Stimulated activated CD4-positive, alpha-beta T cell treated with anti-CD3 and anti-CD28 coated beads, Interleukin-12 subunit alpha, Interleukin-12 subunit beta, amount 100 ng/mL, for 4 hours (primary cell): ENCODE measurements at places on chromosomes 4 and X.

GRCh38 chr4:47383829-47384427 is 79.6 kb downstream of the COMMD8 start:
- no peak for DNase-seq

DNA sequence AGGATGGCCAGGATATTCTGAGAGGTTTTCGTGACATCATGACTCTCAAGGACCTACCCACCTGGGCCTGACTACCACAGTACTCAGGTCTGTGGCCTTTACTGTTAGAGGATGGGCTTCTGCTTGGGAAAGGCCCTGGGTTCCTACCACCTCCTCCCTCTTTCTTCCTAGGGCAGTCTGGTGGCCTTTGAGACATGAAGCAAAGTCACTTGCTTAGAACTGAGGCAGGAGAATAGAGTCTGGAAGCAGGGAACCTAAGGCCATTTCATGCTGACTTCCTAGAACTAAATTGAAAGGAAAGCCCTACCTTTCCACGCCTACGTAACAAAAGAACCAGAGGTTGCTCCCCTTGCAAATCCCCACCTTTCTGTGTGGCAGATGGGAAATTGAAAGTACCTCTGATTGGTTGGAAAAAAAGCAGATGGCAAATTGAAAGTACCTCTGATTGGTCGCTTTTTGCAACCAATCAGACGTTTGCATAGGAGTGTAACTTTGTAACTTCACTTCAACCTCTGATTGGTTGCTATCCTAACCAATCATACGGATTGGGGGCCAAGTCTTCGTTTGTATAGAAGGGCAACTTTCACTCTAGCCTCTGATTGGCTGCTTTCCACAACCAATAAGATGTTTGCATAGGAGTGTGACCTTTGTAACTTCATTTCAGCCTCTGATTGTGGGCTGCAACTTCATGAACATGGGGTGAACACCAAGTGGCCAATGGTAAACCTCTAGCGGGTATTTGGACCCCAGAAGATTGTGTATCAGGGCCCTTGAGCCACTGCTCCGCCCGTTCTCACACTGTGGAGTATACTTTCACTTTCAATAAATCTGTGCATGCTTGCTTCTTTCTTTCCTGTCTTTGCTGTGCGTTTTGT is 9.9 kb upstream of the AKAP14 start:
- no peak for DNase-seq

DNA sequence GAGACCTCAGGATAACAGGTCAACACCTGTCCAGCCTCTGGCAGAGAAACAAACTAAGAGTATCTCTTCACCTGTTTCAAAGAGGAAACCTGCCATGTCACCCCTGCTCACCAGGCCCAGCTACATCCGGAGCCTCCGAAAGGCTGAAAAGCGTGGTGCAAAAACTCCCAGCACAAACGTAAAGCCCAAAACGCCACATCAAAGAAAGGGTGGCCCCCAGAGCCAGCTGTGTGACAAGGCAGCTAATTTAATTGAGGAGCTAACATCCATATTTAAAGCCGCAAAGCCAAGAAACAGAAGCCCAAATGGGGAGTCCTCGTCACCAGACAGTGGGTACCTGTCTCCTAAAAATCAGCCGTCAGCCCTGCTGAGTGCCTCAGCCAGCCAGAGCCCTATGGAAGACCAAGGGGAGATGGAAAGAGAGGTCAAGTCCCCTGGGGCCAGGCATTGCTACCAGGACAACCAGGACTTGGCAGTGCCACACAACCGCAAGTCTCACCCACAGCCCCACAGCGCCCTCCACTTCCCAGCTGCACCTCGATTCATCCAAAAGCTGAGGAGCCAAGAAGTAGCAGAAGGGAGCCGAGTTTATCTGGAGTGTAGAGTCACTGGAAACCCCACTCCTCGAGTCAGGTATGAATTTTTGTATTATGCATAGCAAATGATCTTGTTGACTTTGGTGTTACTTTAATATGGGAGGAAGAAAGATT is 15.1 kb downstream of the PALLD start:
- DNase-seq = peak; percentile 37

GRCh38 chr4:2829321-2829932 is 14.2 kb upstream of the ADD1 start:
- no peak for DNase-seq

DNA sequence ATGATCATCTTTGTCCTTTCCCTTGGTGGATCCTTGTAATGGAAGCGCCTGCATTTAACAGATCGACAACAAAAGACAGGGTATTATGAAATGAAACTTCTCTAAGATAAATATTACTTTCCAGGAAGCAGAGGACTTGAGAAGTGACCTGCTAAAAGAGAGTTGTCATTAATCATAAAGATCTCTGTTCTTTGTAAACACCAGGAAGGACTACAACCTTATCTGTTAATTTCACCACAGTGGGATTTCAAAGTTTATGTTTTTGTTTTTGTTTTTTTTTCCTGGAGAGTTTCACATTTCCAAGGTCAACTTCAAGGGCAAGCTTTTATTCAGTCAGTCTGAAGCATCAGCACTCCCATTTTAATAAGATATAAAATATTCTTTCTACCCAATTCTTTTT is 170.9 kb downstream of the RCHY1 start:
- DNase-seq = no peak

DNA sequence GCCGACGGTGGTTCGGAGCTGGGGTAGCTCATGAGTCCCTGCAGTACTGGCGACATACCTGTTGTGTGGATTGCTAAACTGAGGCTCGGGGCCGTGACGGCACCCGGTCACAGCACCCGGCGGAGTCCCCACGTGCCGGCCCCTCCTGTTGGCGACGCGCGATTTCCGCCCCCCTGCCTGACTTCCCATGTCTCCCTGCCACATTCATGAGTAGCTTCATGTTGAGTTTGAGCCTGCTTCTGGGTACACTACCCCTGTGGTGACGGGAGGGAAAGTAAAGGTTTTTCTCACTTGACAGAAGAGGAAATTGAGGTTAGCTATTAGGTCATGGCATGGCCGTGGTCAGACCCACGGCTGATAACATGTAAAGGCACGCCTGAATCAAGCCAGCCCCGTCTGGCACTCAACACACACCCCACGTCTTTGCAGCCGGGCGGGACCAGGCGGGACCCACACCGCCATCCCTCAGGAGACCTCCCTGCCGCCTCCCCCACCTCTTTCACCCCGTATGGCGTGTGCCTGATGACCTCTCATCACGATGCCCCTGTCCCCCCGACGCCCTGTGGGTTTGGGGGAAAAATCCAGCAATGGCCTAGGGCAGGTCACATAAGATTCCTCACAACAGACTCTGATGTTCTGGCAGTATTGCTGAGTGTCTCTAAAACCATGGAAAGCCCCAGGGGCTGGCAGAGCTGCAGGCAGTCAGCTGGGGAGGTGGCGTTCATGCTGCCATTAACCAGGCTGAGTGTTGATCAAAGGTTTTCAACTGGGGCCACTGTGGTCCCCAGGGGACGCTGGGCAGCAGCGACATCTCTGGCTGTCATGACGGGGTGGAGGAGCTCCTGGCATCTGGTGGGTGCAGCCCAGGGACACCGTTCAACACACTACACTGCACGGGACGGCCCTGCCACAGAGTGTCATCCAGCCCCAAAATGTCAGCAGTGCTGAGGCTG is 29.2 kb downstream of the P2RY8 start:
- DNase-seq = no peak

- DNase-seq = no peak
Observed at GRCh38 chr4:32268863-32269262, 1548.7 kb downstream of the PCDH7 start.

- DNase-seq = no peak
Observed at GRCh38 chrX:311156-312129, 7.2 kb downstream of the GTPBP6 start.

DNA sequence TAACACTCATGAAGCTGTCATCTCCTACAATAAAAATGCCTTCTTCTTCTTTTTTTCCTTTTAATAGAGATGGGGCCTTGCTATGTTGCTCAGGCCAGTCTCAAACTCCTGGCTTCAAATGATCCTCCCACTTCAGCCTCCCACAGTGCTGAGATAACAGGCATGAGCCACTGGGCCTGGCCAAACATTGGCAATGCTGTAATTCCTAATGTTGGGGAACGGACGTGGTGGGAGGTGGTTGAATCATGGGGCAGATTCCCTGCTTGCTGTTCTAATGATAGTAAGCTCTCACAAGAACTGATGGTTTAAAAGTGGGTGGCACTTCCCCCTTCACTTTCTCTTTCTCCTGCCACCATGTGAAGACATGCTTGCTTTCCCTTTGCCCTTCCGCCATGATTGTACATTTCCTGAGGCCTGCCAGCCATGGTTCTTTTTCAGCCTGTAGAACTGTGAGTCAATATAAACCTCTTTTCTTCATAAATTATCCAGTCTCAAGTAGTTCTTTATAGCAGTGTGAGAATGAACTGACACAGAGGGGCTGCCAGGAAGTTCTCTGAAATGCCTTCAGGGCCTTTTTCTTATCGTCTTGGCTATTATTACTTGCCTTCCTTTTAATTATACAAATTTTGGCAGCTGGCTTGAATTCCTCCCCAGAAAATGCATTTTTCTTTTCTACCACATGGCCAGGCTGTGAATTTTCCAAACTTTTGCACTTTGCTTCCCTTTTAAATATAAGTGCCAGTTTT is 93.0 kb downstream of the CENPC start:
- DNase-seq = no peak

DNA sequence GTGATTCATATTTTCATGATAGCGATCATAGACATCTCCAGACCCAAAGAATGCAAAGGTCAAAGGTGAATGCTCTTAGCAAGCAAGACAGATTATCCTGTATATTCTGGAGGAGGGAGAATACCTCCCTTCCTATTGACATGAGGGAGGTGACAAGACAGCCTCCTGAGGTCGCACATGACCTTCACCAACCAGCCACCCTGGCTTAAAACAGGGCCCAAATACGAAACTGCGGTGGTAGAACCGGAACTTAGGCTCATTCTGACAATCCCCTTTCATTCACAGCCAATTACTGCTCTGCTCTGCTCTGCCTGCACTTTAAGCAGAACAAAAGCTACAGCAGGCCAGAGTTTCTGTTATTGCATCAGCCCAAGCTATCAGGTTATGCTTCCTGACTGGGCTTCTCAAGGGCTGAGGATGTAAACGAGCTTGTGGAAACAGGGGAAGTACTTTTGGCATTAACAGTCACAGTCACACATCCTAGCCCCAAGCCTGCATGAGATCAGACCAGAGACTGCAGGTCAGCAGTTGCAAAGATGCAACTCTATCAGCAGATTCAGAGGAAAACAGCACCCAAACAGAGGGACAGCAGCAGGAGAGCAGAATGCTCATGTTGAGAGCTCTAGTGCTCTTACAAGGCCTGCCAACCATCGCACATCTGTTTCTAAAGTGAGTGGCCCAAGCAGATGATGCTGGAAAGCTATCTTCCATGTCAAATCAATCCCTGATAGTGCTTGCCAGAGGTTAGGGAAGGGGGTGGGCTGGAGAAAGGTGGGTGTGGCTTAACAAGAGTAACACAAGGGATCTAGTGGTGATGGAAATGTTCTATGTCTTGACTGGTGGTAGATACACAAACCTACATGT is 51.3 kb upstream of the MAP3K15 start:
- DNase-seq = no peak

DNA sequence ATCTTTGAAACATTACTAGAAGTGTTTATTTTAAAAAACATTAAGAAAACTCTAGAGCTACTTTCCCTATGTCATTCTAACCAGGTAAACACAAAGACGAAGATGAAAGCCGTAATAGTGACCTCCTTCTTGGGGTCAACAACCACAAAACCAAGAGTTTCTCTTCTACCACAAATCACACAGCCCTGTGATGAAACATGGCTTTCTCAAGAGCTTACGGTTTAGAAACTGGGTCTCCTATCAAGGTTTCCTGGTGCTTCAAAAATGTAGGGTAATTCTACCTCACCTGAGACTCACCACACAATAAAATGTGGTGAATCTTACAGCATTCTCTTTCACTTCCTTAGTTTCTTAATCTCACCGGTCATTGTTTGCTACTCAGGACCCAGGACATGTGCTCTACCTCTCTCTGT is 50.9 kb downstream of the CORIN start:
- DNase-seq = no peak

DNA sequence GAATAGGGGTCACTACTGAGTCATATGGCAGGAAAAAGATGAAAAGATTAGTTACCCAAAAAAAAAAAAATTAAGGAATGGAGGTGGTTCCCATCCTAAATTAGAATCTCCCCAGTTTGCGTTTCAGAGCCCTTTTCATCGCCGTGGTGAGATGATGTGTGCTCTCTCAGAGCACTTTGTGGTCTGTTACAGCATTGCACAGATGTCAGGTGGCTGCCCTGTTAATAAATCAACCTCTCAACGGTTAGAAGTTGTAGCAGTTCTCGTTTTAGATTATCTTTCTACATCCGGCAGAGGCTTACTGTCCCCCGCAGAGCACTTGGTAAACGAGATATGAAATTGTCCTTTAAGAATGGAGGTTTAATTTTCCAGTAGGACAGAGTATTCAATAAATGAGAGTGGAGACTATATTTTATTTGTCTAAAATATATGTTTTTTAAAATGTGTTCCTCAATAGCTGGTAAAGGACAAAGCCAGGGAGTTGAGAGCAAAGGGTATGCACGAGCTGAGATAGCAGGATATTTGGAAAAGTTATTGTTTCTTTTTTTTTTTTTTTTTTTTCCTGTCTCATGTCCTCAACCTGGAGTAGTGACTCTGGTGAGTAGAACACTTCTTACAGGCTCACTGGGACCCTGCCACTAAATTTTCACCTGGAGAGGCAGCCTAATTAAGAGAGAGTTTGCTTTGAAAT is 26.9 kb downstream of the AFF1 start:
- DNase-seq = no peak

- DNase-seq = no peak
Observed at GRCh38 chr4:88953400-88953799, 103.6 kb downstream of the FAM13A start.

DNA sequence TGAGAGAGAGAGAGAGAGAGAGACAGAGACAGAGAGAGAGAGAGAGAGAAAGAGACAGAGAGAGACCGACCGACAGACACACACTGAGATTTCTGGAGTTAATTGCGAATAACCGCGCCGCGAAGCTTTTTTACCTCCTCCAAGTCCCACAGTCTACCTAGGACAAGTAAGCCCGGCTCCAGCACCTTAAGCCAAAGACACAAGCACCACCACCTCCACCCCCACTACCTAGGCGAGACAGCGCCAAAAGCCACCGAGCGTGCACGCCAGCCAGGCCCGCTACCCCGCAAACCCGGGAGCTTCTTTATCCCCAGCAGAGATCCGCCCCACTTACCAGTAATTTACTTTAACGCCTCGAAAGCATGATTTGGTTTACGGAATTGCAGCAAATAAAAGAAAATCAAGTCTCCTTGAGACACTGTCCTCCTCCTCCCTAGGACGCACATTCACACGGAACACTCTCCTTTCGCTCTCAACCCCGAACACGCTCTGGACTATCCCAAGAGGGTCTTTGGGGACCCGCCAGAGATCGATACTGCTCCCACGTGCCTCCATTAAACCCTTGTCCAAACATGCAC is 649.6 kb upstream of the DIPK2B start:
- peak; percentile 15 for DNase-seq

DNA sequence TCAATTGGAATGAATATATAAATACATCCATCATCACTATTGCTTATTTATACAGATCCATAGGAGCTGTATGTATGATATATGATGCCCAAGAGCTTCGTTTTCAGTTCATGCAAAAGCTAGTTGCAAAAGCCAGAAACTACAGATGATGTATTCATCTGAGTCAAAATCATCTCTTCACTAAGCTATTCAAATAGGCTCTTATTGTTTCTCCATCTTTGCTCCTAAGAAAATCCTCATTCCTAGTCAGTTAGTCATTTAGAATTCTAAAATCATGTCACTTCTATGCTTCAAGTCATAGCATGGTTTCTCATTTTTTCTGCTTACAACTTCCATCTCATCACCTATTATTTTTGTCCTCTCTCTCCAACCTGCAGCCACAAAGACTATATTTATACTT is 300.1 kb upstream of the TRAM1L1 start:
- no peak for DNase-seq
